ENCODE measurements at places on chromosomes 6 and 20. TPM values are rescaled to one million over a fixed set of nuclear protein-coding genes. Genes with fewer than 3 reads are reported as not detected.
A peak's percentile ranks its signal among the peaks of the same experiment; 100 is the strongest.

Gene F13A1
- 0.65 TPM for total RNA-seq

GRCh38 chr6:36873612-36874442 is 776 bp downstream of the PPIL1 start:
- peak; percentile 38 for DNase-seq
- H3K27ac ChIP-seq, result peak overlapping the region; percentile 95
- H3K36me3 ChIP-seq, result peaks cover 17% of the 10 kb centered on the region

GRCh38 chr6:135066397-135066796 is 11.8 kb upstream of the HBS1L start:
- H3K36me3 ChIP-seq, result no peaks in the 10 kb centered on the region
- no peak overlapping the region for H3K4me3 ChIP-seq
- peaks cover 2% of the 10 kb centered on the region for H3K27me3 ChIP-seq
- no peak overlapping the region for H3K27ac ChIP-seq
- H3K4me1 ChIP-seq, result no peaks in the 10 kb centered on the region
- DNase-seq, result no peak

Gene ACAT2
- total RNA-seq, result 46.0 TPM

Gene ULBP2
- 3.1 TPM for total RNA-seq

GRCh38 chr6:111844376-111844775 is 28.9 kb downstream of the FYN start:
- no peak for DNase-seq
- H3K27me3 ChIP-seq, result no peaks in the 10 kb centered on the region
- H3K4me1 ChIP-seq, result peaks cover 8% of the 10 kb centered on the region
- H3K27ac ChIP-seq, result no peak overlapping the region
- no peak overlapping the region for H3K4me3 ChIP-seq

- H3K4me1 ChIP-seq, result peaks cover 7% of the 10 kb centered on the region
- no peaks in the 10 kb centered on the region for H3K36me3 ChIP-seq
- no peak for DNase-seq
- H3K27ac ChIP-seq, result no peak overlapping the region
- H3K27me3 ChIP-seq, result peaks cover 58% of the 10 kb centered on the region
- H3K4me3 ChIP-seq, result no peak overlapping the region
These were observed 13.4 kb downstream of the GABRR2 start for GRCh38 chr6:89301586-89302194.

Gene DEFB132
- not detected for total RNA-seq

Gene CTCFL
- total RNA-seq, result not detected

Gene MEP1A
- total RNA-seq, result not detected

- DNase-seq, result no peak
- H3K36me3 ChIP-seq, result no peaks in the 10 kb centered on the region
- peak overlapping the region; percentile 87 for H3K4me3 ChIP-seq
- peaks cover 21% of the 10 kb centered on the region for H3K4me1 ChIP-seq
- no peaks in the 10 kb centered on the region for H3K27me3 ChIP-seq
These were observed 572 bp upstream of the ZDHHC14 start for GRCh38 chr6:157380458-157380778.

DNA sequence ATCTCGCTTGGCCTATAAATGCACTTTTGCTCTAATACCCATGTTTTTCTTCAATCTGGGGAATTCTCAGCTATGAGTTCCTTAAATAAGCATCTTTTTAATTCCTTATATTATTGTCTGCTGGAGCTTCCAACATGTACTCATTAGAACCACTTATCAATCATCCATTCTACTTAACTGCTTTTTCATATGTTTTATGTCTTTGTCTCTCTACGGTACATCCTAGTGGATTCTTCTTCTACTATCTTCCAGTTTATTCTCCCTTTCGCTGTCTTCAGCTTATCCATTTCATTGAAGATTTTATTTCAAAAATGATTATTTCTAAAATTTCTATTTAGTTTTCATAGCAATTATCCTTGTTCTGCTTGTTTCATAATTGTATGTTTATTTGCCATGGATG is 12.4 kb upstream of the ZSCAN16 start:
- peaks cover 13% of the 10 kb centered on the region for H3K36me3 ChIP-seq
- H3K27me3 ChIP-seq, result no peaks in the 10 kb centered on the region
- DNase-seq, result no peak
- H3K4me1 ChIP-seq, result no peaks in the 10 kb centered on the region
- H3K4me3 ChIP-seq, result no peak overlapping the region

DNA sequence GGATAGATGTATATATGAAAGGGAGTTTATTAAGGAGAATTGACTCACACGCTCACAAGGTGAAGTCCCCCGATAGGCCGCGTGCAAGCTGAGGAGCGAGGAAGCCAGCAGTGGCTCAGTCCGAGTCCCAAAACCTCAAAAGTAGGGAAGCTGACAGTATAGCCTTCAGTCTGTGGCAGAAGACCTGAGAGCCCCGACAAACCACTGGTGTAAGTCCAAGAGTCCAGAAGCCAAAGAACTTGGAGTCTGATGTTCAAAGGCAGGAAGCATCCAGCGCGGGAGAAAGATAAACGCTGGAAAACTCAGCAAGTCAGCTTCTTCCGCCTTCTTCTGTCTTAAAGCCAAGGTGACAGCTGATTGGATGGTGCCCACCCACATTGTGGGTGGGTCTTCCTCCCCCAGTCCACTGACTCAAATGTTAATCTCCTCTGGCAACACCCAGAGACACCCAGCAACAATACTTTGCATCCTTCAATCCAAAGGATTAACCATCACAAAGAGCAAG is 102.6 kb upstream of the GJE1 start:
- no peak for DNase-seq
- H3K27me3 ChIP-seq, result no peaks in the 10 kb centered on the region
- H3K27ac ChIP-seq, result no peak overlapping the region
- no peaks in the 10 kb centered on the region for H3K4me1 ChIP-seq
- H3K4me3 ChIP-seq, result no peak overlapping the region
- H3K36me3 ChIP-seq, result no peaks in the 10 kb centered on the region

GRCh38 chr6:10194816-10195672 is 219.8 kb downstream of the TFAP2A start:
- H3K4me1 ChIP-seq, result peaks cover 9% of the 10 kb centered on the region
- H3K36me3 ChIP-seq, result no peaks in the 10 kb centered on the region
- DNase-seq, result peak; percentile 47
- no peak overlapping the region for H3K27ac ChIP-seq
- no peak overlapping the region for H3K4me3 ChIP-seq
- no peaks in the 10 kb centered on the region for H3K27me3 ChIP-seq

DNA sequence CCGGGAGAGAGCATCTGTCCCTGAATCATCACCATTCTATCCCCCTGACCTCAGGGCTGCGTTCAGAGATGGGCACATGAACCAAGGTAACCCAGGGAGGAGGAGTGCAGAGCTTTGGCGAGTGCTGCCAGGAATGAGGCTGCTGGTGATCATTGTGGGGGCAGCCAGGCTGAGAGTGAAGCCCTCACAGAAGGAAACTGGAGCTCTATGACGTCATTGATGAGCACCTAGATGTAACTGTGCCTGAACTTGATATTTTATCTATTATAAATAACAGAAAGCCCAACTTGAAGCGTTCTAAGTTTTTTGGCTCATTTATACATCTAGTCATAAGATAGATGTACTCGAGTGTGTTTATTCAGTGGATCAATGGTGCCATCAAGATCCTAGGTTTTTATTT is 17.3 kb upstream of the TSHZ2 start:
- peaks cover 5% of the 10 kb centered on the region for H3K4me1 ChIP-seq
- H3K36me3 ChIP-seq, result peaks cover 4% of the 10 kb centered on the region
- DNase-seq, result no peak
- H3K27ac ChIP-seq, result no peak overlapping the region
- no peaks in the 10 kb centered on the region for H3K27me3 ChIP-seq

DNA sequence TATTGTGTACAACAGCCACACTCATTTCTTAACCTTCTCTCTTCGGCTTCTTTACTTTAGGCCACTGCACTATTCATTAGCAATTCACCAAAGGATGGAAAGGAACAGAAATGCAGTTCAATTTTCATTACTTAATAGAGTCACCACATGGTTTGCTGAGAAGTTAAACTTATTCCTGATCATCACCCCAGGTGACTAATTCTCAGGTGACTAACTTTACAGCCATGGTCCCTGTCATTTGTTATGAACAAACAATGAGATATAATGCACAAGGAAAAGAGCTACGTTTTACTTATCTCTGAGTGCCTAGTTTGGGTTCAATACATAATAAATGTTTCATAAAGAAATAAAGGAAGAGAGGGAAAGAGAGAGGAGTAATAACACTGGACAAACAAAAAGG is 45.8 kb upstream of the DST start:
- peaks cover 39% of the 10 kb centered on the region for H3K4me1 ChIP-seq
- DNase-seq, result no peak

- no peaks in the 10 kb centered on the region for H3K27me3 ChIP-seq
- H3K4me3 ChIP-seq, result no peak overlapping the region
- no peak for DNase-seq
- H3K36me3 ChIP-seq, result no peaks in the 10 kb centered on the region
These were observed 187.6 kb downstream of the SOX4 start for GRCh38 chr6:21781128-21781527.

DNA sequence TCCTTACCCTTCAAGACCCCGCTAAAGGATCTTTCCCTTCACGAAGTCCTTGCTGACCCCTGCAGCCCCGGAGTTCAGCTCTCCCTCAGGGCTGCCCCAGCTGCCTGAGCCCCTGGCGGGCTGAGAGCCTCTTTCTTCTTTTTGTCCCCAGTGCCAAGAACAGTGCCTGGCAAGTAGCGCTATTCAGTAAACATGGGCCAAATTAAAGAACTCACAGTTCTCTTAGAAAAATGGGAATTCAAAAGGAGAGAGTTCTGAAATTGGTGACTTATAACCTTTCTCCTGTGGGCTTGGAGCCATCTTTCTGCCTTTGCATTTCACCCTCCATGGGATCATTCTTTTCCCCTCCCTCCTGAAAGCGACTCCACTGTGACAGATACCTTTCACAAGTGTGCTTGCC is 227.2 kb downstream of the TMEM242 start:
- H3K4me1 ChIP-seq, result no peaks in the 10 kb centered on the region
- H3K27me3 ChIP-seq, result no peaks in the 10 kb centered on the region
- H3K36me3 ChIP-seq, result peaks cover 20% of the 10 kb centered on the region
- no peak overlapping the region for H3K4me3 ChIP-seq

Gene NRSN1
- not detected for total RNA-seq
